ENCODE measurements at places on chromosomes 3 and 15. TPM values are rescaled to one million over a fixed set of nuclear protein-coding genes. Genes with fewer than 3 reads are reported as not detected.
A peak's percentile ranks its signal among the peaks of the same experiment; 100 is the strongest.

The NR1I2 gene
- total RNA-seq: not detected

- no peaks in the 10 kb centered on the region for H3K27me3 ChIP-seq
- no peaks in the 10 kb centered on the region for H3K36me3 ChIP-seq
- DNase-seq: no peak
Measured at GRCh38 chr15:91165850-91166249, 65.8 kb downstream of the SV2B start.

DNA sequence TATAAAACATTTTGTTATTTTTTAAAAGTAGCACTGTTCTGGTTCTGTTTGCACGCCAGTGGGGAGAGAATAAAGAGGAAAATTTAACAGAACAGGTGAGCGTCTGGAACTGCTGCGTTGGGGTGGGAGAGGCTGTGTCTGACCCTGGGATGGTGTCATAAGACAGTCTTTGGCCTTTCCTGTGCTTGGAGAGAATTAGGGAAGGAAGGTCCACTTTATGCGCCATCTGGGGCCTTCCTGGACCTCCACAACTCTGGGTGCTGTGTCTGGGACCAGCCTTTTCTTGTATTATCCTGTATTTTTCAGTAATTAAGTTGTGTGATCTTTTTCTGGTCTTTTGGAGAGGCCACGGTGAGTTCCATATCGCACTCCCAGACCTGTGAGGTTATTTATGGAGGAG, 3.3 kb downstream of the FAM43A start:
- no peaks in the 10 kb centered on the region for H3K27me3 ChIP-seq
- H3K27ac ChIP-seq: no peak overlapping the region
- no peak for DNase-seq
- no peak overlapping the region for H3K4me3 ChIP-seq

The MORF4L1 gene
- 426 TPM for total RNA-seq

GRCh38 chr3:16936233-16936632, 51.5 kb downstream of the PLCL2 start:
- H3K4me1 ChIP-seq: no peaks in the 10 kb centered on the region
- H3K36me3 ChIP-seq: no peaks in the 10 kb centered on the region
- no peaks in the 10 kb centered on the region for H3K27me3 ChIP-seq
- H3K4me3 ChIP-seq: no peak overlapping the region

The EXD1 gene
- total RNA-seq: not detected

DNA sequence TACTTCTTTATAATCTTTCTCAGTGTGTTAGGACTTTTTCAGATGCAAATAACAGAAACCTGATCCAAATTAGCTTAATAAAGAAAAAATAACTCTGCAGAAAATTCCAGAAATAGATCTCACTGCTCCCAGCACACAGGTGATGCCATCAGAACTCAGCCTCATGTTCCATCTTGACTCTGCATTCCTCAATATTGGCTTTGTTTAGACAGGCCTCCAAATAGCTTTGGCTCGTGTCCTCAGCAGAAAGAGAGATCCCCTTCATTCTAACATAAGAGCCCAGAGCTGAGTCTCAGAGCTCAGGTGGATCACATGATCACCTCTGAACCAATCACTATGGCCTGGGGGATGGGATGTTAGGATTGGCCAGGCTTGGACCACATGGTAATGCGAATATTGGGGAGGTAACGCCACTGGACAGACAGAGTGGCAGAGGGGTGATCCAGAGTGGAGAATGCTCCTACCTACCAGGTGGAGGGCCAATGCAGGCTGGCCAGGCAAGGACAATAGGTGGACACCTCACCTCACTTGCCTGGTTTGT, 46.6 kb upstream of the TBC1D21 start:
- no peaks in the 10 kb centered on the region for H3K27me3 ChIP-seq
- H3K36me3 ChIP-seq: no peaks in the 10 kb centered on the region
- no peak overlapping the region for H3K4me3 ChIP-seq
- H3K4me1 ChIP-seq: no peaks in the 10 kb centered on the region

DNA sequence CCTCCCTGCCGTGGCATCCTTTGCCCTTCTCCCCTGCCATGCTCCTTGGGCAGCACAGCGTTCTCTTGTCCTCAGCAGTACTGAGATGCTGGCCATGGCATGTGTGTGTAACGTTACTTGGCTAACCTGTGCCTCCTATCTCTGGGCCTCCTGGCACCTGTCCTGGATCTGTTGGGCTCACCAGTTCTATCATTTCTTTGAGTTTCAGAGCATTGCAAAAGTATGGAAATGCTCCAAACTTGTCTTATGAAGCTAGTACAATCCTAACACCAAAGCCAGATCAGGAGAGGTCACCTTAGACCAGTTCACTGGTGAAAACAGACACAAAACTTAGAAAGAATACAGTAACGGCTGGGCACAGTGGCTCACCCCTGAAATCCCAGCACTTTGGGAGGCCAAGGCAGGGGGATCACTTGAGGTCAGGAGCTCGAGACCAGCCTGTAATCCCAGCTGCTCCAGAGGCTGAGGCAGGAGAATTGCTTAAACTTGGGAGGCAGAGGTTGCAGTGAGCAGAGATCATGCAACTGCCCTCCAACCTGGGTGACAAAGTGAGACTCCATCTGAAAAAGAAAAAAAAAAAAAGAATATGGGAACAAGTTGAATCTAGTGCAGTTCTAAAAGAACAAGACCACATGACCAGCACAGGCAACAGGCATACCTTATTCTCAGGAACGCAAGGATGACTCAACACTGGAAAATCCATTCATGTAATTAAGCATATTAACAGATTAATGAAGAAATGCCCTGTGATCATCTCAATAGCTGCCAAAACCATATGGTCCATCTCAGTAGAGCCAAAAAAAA, 62.4 kb upstream of the TRPM1 start:
- no peak for DNase-seq
- H3K27me3 ChIP-seq: no peaks in the 10 kb centered on the region
- H3K27ac ChIP-seq: peak overlapping the region; percentile 51
- peaks cover 22% of the 10 kb centered on the region for H3K4me1 ChIP-seq
- no peaks in the 10 kb centered on the region for H3K36me3 ChIP-seq

- no peaks in the 10 kb centered on the region for H3K36me3 ChIP-seq
- no peak for DNase-seq
- H3K4me1 ChIP-seq: no peaks in the 10 kb centered on the region
- H3K4me3 ChIP-seq: no peak overlapping the region
- H3K27me3 ChIP-seq: no peaks in the 10 kb centered on the region
Measured at GRCh38 chr3:130250982-130251381, 94.5 kb upstream of the COL6A5 start.

- H3K4me3 ChIP-seq: no peak overlapping the region
- no peaks in the 10 kb centered on the region for H3K27me3 ChIP-seq
- DNase-seq: no peak
- peaks cover 1% of the 10 kb centered on the region for H3K36me3 ChIP-seq
Measured at GRCh38 chr3:11558918-11559815, 84.5 kb downstream of the VGLL4 start.

GRCh38 chr3:35760146-35760545, 120.8 kb downstream of the ARPP21 start:
- H3K27ac ChIP-seq: no peak overlapping the region
- H3K4me3 ChIP-seq: no peak overlapping the region
- DNase-seq: no peak
- no peaks in the 10 kb centered on the region for H3K36me3 ChIP-seq
- no peaks in the 10 kb centered on the region for H3K27me3 ChIP-seq

DNA sequence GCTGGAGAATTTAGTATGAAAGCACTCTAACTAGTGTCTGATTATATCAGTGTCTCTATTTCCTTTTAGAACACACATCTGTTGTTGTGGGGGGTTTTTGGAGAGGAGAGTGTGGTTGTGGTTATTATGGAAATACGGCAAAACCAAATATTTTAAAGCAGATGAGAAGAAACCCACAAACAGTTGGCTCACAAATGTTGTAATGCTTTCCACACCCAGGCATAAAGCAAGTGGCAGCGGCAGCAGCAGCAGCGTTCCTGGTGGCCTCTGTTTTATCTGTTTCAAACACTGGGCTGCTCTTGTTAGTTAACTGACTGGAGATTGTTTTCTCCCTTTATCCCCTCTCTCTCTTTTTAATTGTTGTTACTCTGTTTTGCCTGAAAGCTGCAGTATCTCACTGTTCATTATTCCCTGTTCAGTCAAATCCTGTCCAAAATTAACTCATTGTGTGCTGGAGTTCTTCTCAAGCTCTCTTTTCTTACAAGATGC, 1045.5 kb upstream of the NR2F2 start:
- H3K4me3 ChIP-seq: no peak overlapping the region
- no peak for DNase-seq
- no peaks in the 10 kb centered on the region for H3K36me3 ChIP-seq
- H3K27me3 ChIP-seq: no peaks in the 10 kb centered on the region
- H3K4me1 ChIP-seq: no peaks in the 10 kb centered on the region

The MAP6D1 gene
- total RNA-seq: 5.1 TPM

- H3K27ac ChIP-seq: no peak overlapping the region
- H3K27me3 ChIP-seq: no peaks in the 10 kb centered on the region
- H3K36me3 ChIP-seq: no peaks in the 10 kb centered on the region
Measured at GRCh38 chr3:56133423-56133822, 334.8 kb downstream of the ERC2 start.

GRCh38 chr3:9244495-9245183, 4.8 kb downstream of the SRGAP3 start:
- H3K4me1 ChIP-seq: no peaks in the 10 kb centered on the region
- H3K36me3 ChIP-seq: no peaks in the 10 kb centered on the region
- no peak overlapping the region for H3K27ac ChIP-seq
- H3K27me3 ChIP-seq: no peaks in the 10 kb centered on the region
- H3K4me3 ChIP-seq: no peak overlapping the region

DNA sequence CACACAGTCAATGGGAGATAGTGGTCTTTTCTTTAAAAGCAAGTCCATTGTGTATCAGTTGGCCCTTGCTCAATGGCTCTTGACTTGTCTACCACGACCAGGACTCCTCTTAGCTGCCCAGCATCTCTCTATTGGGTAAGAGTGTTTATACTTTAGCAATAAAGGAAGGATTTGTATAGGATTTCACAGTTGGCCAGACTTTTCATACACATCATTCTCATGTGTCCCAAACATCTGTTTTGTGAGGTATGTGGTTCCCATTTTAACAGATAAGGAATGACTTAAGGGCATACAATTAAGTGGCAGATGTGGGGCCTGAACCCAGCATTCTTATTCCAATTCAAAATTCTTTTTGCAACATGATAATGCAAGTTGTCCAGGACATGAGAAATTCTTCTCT, 191.5 kb downstream of the CHST2 start:
- no peak for DNase-seq
- no peaks in the 10 kb centered on the region for H3K27me3 ChIP-seq
- no peaks in the 10 kb centered on the region for H3K36me3 ChIP-seq
- no peak overlapping the region for H3K4me3 ChIP-seq
- no peaks in the 10 kb centered on the region for H3K4me1 ChIP-seq
- H3K27ac ChIP-seq: no peak overlapping the region

DNA sequence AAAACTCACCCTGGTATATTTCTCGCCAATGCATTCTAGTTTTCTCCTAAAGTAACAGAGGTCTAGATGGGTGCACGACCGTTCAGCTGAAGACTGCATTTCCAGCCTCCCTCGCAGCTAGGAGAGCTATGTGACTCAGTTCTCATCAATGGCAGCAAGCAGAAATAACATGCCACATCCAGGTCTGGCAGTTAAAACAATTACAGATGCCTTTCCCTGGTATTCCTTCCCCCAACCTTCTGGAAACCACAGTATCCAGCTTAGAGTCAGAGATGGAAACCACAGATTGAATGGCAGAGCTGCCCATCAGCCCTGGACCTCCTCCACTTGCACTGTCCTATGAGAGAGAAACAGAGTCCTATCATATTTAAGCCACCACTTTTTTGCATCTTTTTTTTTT, 4.8 kb downstream of the HAPLN3 start:
- no peak overlapping the region for H3K4me3 ChIP-seq
- no peaks in the 10 kb centered on the region for H3K4me1 ChIP-seq
- no peaks in the 10 kb centered on the region for H3K27me3 ChIP-seq

DNA sequence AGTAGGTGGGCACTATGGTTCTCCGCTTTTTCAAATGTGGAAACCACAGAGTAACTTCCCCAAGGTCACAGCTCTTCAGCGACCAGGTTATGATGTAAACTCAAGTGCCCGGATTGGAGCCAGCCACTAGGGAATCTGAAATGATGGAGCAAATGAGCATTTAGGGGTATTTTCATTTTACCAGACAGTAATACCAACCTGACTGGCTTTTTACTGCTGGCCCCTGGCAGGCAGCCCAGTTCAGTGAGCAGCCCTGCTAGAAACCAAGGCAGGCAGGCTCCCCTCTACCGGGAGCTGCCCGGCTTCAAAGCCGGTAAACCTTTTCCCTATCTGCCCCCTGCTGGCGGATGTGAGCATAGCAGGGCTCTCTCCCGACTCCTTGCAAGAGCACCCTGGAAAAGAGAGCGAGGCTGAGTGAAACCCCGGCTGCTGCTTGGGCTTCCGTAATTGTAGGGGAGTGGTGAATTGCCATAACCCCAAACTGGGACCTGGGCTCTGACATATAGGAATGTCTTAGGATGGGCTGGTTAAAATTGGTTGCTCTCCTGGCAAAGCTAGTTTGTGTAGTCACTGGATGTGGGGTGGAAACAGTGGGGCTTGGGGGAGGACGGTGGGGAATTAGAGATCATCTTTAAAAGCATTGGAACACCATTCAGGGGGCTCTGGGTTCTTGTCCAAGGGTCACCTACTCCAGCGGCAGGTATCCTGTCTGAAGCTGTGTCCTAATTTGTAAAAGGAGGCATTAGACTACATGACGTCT, 98.0 kb upstream of the TNFAIP8L3 start:
- H3K36me3 ChIP-seq: no peaks in the 10 kb centered on the region
- no peaks in the 10 kb centered on the region for H3K4me1 ChIP-seq
- no peak overlapping the region for H3K4me3 ChIP-seq
- peak; percentile 82 for DNase-seq
- H3K27me3 ChIP-seq: no peaks in the 10 kb centered on the region

The ALPK3 gene
- total RNA-seq: 0.43 TPM

DNA sequence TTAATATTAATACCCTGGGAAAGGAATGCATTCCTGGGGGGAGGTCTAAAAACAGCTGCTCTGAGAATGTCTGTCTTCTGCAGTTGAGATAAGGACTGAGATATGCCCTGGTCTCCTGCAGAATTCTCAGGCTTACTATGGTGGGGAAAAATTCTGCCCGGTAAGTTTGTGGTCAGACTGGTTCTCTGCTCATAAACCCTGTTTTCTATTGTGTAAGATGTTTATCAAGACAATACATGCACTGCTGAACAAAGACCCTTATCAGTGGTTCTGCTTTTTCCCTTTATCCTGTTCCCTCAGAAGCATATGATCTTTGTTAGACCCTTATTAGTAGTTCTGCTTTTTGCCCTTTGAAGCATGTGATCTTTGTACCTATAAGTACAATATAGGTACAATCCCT, 494.6 kb downstream of the CNTN6 start:
- no peaks in the 10 kb centered on the region for H3K27me3 ChIP-seq
- no peaks in the 10 kb centered on the region for H3K4me1 ChIP-seq
- no peak overlapping the region for H3K4me3 ChIP-seq
- no peak overlapping the region for H3K27ac ChIP-seq
- no peaks in the 10 kb centered on the region for H3K36me3 ChIP-seq

The OR5K2 gene
- not detected for total RNA-seq
